ENCODE measurements at places on chromosomes 1 and 21. TPM values are rescaled to one million over a fixed set of nuclear protein-coding genes. Genes with fewer than 3 reads are reported as not detected.

DNA sequence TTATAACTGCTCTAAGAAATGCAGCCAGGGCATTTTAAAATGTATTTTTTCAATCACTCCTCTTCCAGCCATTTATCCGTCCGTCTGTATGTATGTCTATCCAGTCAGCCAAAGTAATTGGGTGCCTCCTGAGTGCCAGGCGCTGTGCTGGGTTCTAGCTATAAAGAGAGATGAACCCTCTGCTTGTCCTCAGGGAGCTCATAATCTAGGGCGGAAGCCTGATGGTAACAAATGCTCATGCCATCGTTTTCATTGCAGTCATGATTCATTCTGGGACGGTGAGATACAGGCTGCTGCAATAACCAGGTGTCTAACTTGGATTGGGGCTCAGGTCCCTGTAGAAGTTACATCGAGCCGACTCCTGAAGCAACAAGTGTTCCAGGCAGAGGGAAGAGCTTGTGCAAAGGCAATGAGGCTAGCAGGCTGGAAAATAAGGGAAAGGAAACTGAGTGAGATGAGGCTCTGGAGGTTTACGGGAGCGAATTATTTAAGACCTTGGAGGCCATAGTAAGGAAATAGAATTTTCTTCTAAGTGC lies 11.6 kb downstream of the IFI6 start:
- peak overlapping the region; percentile 92 for H3K27ac ChIP-seq
- no peaks in the 10 kb centered on the region for H3K27me3 ChIP-seq
- H3K36me3 ChIP-seq, result no peaks in the 10 kb centered on the region
- no peak for DNase-seq
- H3K4me3 ChIP-seq, result peak overlapping the region; percentile 67
- H3K4me1 ChIP-seq, result peaks cover 45% of the 10 kb centered on the region

DNA sequence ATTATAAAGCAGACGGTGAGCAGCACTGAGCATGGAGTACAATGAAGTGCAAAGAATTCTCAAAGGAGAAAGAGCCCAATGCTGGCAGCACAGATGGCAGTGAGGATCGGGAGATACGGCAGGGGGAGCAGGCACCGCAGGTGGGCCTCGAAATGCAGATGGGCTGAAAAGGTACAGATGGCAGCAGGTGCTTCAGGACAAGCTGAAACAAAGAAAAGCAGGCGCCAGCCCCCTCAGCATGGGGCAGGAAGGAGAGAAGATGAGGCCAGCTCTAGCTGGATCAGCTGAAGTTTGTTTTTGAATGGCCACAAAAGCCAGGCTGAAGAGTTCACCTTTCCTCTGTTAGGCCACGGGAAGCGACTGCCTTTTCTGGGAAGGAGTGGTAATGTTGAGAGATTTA lies 7.7 kb downstream of the CFAP298 start:
- no peaks in the 10 kb centered on the region for H3K4me1 ChIP-seq
- DNase-seq, result no peak
- H3K4me3 ChIP-seq, result no peak overlapping the region
- no peak overlapping the region for H3K27ac ChIP-seq
- H3K27me3 ChIP-seq, result no peaks in the 10 kb centered on the region
- H3K36me3 ChIP-seq, result peaks cover 75% of the 10 kb centered on the region

Gene GIPC2
- not detected for total RNA-seq

Gene GPR161
- not detected for total RNA-seq

DNA sequence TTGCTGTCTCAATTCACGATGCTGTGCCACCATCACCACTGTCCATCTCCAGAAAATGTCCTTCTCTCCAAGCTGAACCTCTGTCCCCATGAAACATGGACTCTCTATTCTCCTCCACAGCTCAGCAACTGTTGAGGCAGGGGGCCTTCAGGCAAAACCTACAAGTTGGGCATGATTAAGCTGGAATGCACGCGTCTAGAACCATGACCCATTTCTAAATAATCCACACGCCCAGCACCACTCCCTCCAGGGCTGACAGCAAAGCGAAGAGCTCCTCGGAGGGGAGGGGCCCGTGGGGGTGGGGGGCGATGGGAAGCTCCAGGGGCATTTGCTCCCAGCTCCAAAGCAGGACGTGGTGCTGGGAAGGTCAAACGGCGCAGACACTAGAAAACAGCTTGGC lies 3.3 kb upstream of the HES5 start:
- no peak overlapping the region for H3K4me3 ChIP-seq
- no peak for DNase-seq
- H3K27ac ChIP-seq, result no peak overlapping the region
- peaks cover 26% of the 10 kb centered on the region for H3K4me1 ChIP-seq
- H3K36me3 ChIP-seq, result no peaks in the 10 kb centered on the region

DNA sequence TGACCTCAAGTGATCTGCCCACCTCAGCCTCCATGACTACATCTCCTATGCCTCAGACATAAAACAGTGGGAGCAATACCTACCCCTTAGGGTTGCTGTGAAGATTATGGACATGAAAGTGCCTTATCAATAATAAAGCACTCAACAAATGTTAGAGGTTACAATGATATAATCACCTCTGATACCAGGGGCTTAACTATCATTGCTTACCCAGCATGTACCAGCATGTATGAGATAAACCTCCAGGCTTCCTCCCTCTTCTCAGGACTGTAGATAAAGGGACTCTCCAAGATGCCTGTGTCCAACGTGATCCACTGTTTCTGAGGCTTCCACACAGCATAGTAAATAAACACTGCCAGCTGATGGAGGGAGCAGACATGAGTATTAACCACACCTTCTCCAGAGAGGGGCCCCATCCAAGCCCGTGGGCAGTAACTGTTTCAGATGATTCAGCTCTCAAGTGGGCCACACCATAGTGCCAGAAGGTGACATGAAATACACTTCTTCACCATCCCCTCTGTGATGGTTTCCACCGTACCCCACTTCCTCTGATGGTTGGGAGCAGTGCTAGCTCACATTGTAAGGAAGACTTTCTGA lies 26.2 kb downstream of the RHBDL2 start:
- no peaks in the 10 kb centered on the region for H3K36me3 ChIP-seq
- H3K27ac ChIP-seq, result no peak overlapping the region
- no peaks in the 10 kb centered on the region for H3K4me1 ChIP-seq
- no peaks in the 10 kb centered on the region for H3K27me3 ChIP-seq
- no peak for DNase-seq

Gene MPL
- total RNA-seq, result 2.2 TPM

Gene KIF21B
- 96.9 TPM for total RNA-seq

GRCh38 chr1:192807211-192808162 lies 1.4 kb upstream of the RGS2 start:
- H3K4me1 ChIP-seq, result peaks cover 30% of the 10 kb centered on the region
- DNase-seq, result peak; percentile 44
- peak overlapping the region; percentile 87 for H3K4me3 ChIP-seq

DNA sequence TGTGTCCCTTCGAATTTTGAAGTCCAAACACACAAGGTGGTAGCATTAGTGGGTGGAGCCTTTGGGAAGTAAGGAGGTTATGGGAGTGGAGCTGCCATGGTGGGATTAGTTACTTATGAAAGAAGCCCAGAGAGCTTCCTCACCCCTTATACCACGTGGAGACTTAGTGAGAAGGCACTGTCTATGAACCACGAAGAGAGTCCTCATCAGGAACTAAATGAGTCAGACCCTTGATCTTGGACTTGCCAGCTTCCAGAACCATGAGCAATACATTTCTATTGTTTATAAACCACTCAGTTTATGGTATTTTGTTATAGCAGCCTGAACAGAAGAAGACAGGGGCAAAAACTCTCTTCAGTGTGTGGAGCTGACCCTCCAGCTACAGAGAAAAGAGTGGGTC lies 259.3 kb upstream of the AJAP1 start:
- no peak for DNase-seq
- H3K4me1 ChIP-seq, result no peaks in the 10 kb centered on the region
- H3K27ac ChIP-seq, result no peak overlapping the region
- no peaks in the 10 kb centered on the region for H3K36me3 ChIP-seq

Gene CHAF1B
- 10.0 TPM for total RNA-seq

GRCh38 chr1:194164755-194165154 lies 978.3 kb upstream of the B3GALT2 start:
- H3K27me3 ChIP-seq, result no peaks in the 10 kb centered on the region
- H3K36me3 ChIP-seq, result no peaks in the 10 kb centered on the region
- no peak overlapping the region for H3K4me3 ChIP-seq
- H3K4me1 ChIP-seq, result no peaks in the 10 kb centered on the region

DNA sequence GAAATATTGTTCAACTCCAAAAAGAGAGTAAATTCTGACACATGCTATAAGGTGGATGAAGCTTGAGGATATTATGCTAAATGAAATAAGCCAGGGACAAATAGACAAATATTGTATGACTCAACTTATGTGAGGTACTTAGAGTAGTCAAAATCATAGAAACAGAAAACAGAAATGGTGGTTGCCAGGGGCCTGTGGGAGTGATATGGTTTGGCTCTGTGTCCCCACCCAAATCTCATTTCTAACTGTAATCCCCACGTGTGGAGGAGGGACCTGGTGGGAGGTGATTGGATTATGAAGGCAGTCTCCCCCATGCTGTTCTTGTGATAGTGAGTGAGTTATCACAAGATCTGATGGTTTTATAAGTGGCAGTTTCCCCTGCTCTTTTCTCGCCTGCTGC lies 24.7 kb upstream of the DISP1 start:
- H3K27me3 ChIP-seq, result peaks cover 8% of the 10 kb centered on the region
- H3K4me3 ChIP-seq, result no peak overlapping the region
- H3K27ac ChIP-seq, result no peak overlapping the region

Gene STYXL2
- total RNA-seq, result not detected

Gene LENEP
- not detected for total RNA-seq

DNA sequence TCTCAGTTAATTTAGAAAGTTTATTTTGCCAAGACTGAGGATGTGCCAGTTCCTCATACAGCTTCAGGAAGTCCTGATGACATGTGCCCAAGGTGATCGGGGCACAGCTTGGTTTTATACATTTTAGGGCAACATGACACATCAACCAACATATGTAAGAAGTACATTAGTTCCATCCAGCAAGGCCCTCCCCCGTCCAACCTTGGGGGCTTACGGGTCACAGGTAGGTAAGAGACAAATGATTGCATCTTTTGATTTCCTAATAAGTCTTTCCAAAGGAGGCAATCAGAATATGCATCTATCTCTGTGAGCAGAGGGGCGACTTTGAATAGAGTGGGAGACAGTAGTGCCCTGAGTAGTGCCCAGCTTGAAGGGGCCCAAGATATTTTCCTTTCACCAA lies 19.6 kb upstream of the HAO2 start:
- no peak overlapping the region for H3K4me3 ChIP-seq
- no peak overlapping the region for H3K27ac ChIP-seq
- no peak for DNase-seq
- no peaks in the 10 kb centered on the region for H3K27me3 ChIP-seq

DNA sequence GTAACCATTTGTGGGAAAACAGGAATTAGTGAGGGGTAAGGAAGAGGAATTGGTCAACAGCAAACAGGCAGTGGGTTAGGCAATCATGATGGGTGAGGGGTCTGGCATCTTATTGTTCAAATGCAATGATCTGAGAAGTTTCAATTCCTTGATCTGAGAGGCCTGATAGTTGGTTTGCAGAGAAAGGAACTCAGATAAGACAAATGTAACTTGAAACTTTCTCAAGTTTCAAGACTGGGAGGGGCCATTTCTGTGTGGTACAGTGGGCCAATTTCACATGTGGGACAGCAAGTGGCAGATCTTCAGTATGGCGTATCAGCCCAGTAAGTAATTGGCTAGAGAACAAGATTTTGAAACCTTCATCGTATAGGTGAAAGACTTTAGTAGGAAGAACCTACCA lies 102.5 kb downstream of the XPR1 start:
- no peak for DNase-seq
- H3K4me3 ChIP-seq, result no peak overlapping the region
- H3K36me3 ChIP-seq, result peaks cover 3% of the 10 kb centered on the region

- H3K27me3 ChIP-seq, result peaks cover 10% of the 10 kb centered on the region
- H3K4me1 ChIP-seq, result no peaks in the 10 kb centered on the region
- no peaks in the 10 kb centered on the region for H3K36me3 ChIP-seq
Measured at GRCh38 chr21:35575280-35575915, 484.9 kb downstream of the SETD4 start.

DNA sequence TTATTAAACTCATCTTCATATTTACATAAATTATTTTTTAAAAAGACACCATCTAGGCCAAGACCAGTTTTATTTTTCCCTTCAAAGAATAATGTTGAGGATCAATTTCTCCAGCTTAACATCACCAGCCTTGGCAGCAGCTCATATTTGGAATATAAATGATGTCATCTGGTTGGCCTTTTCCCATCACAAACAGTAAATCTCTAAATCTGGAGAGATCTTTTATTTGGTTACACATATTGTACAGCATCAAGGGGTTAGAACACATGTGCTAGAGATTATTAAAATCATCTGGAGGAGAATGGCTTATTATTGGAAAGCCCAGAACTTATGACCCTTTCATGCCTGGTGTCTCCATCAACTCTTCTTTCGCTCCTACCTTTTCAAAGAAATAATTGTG lies 508.8 kb downstream of the PLPP3 start:
- H3K27me3 ChIP-seq, result no peaks in the 10 kb centered on the region
- H3K4me3 ChIP-seq, result no peak overlapping the region
- no peak overlapping the region for H3K27ac ChIP-seq
- DNase-seq, result no peak

GRCh38 chr1:96966536-96967138 lies 245.1 kb downstream of the PTBP2 start:
- peak; percentile 63 for DNase-seq
- no peak overlapping the region for H3K4me3 ChIP-seq
- no peaks in the 10 kb centered on the region for H3K4me1 ChIP-seq
- H3K27ac ChIP-seq, result no peak overlapping the region

DNA sequence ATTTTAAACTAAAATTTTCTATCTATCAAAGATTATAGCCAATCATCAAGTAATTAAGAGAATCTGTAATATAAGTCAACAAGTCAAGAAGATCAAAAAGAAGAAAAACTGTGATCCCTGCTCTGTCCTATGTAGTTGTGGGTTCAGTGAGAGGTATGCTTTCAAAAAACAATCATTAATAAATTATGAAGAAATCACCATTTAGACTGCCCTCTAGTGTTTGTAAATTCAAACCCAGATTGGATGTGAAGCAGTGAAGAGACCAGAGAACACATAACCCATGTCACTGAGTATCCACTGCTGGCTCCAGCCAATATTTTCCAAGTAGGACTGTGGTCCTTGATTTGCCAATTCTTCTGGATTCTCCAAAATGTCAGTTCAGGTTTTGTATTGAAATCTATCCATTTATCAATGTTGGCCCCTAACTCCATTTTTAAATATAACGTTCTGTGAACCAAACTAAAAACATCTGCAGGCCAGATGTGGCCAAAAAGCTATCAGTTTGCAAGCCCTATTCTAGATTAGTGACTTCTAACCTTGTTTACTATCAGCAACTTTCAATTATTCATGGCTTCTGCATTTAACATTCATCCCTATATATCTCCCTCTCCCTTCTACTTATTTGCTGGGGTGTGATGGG lies 467.5 kb upstream of the CXADR start:
- DNase-seq, result no peak
- H3K27ac ChIP-seq, result no peak overlapping the region
- H3K4me3 ChIP-seq, result no peak overlapping the region
- no peaks in the 10 kb centered on the region for H3K4me1 ChIP-seq
- no peaks in the 10 kb centered on the region for H3K36me3 ChIP-seq
- H3K27me3 ChIP-seq, result no peaks in the 10 kb centered on the region

GRCh38 chr1:207983044-207983635 lies 72.2 kb upstream of the CD34 start:
- no peaks in the 10 kb centered on the region for H3K4me1 ChIP-seq
- no peak overlapping the region for H3K4me3 ChIP-seq
- H3K27ac ChIP-seq, result no peak overlapping the region
- H3K27me3 ChIP-seq, result peaks cover 4% of the 10 kb centered on the region
- DNase-seq, result no peak

Data from CD4-positive, CD25-positive, alpha-beta regulatory T cell (primary cell).